SK-MEL-5 (cell line): ENCODE measurements at places on chromosomes 4 and X. TPM values are rescaled to one million over a fixed set of nuclear protein-coding genes. Genes with fewer than 3 reads are reported as not detected.

DNA sequence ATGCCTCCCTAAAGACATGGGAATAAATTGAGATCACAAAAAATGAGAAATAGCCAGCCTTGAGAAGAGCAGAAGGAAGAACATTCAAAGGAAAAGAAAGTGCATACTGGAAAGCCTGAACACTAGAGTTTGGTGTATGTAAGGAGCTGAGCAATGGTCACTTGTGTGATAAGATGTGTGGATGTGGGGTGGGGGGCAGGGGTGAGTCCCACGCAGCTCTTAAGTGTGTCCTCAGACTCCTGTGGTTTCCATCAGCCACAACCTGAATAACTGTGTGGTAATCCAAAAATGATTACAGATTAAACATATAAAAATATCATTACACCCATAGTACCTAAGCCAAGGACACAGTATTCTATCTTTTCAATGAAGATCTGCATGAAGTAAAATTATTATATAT, 59.9 kb downstream of the ELOVL6 start:
- no peak for DNase-seq

- DNase-seq, result no peak
These were observed 44.8 kb upstream of the CBR4 start for GRCh38 chr4:169054879-169055278.

DNA sequence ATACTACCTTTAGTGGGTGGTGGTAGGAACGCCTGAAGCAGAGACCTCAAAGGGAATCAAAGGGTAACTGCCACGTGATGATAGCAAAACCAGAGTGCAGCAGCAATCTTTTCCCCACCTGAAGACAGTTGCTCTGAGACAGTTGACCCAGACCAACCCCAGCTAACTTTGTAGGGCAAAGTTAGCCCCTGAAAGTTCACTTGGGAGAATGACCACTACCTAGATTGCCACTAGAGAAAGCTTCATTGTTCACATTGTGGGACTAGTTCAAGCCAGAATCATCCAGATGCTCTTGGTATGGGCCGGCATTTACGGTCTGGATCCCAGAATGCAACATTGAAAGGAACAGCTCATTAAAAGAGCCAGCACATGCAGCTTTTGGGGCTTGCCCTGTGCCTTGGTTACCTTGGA, 4.1 kb downstream of the SEPTIN6 start:
- DNase-seq, result no peak

DNA sequence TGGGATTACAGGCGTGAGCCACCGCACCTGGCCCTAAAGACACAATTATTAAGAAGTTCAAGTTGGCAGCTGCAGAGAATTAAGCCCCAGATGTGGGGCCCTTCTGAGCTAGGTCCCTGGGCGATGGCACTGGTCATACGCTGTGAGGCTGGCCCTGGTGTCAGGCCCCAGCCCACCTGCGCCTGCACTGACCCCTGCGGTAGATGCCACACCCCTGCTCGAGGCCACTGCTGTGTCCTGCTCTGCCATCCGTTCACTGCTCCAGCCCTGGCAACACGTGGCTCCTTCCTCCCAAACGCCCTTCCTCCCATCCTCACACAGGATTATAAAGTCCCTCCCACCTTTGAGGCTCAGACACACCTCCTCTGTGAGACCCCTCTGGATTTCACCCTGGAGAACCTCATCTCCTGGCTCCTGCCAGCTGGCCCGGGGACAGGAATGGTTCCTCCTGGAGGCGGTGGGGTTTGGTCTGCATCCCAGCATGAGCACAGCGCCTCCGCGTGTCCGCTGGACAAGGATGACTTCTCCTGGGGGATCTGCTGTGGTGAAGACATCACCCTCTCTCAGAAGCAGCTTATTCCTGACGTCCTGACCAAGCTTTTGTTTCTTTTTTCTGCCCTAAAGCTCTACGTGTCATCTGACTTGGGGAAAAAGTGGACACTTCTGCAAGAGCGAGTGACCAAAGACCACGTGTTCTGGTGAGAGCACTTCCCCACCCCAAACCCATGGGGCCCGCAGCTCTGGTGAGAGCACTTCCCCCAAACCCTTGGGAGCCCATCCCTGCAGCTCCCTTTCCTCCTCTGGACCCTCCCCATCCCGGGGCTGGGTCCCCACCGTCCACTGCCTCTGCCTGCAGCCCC, 219.0 kb upstream of the PSAPL1 start:
- DNase-seq, result peak; percentile 44

- DNase-seq, result peak; percentile 61
These were observed 49.6 kb downstream of the MAP7D2 start for GRCh38 chrX:20066968-20067708.

DNA sequence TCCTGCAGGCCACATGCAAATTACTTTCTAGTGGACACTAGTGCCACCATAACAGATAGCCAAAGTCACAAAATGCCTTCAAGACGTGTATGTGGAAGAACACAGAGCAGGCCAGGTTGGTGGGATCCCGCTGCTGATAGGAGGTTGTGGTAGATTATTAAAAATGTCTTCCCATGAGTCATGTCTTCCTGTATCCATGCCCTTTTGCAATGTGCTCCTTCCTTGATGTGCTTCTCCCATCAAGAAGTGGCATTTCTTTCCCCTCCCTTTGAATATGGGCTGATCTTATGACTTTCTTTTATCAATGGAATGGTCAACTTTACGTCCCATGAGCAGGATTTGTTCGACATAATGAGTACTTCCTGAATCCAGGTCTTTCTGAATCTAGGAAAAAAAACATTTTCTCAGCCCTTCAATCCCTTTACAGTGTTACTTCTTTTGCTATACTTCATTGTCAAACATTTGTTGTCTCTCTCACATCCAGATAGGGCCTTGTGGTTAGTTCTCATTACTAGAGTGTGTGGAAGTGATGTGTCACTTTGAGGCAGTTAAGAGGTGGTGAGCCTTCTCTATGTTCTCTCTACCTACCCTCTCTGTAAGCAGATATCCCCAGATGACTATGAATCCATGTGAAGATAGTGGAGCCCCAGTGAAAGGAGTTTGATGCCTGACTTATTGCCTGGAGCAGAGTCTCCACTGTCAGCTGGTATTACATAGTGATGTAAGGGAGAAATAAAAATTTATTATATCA, 519.2 kb upstream of the DIPK2B start:
- no peak for DNase-seq

GRCh38 chr4:93828995-93829819, 654 bp downstream of the ATOH1 start:
- DNase-seq, result no peak

DNA sequence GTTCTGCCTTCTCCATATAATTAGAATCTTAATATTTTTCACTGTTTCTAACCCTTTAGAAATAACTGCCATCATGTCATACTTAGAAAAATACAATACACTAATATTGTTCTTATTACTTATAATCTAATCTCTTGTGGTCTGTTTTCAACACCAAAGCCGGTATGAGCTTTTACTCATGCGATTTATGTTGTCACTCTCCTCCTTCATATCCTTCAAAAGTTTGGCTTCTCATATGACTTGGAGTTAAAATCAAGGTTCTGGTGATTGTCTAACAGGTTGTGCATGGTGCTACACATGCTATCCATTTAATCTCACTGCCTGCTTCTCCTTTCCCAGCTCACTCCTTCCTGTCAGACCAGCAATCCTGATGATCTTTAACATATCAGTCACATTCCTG, 1392.9 kb downstream of the ARAP2 start:
- DNase-seq, result no peak

DNA sequence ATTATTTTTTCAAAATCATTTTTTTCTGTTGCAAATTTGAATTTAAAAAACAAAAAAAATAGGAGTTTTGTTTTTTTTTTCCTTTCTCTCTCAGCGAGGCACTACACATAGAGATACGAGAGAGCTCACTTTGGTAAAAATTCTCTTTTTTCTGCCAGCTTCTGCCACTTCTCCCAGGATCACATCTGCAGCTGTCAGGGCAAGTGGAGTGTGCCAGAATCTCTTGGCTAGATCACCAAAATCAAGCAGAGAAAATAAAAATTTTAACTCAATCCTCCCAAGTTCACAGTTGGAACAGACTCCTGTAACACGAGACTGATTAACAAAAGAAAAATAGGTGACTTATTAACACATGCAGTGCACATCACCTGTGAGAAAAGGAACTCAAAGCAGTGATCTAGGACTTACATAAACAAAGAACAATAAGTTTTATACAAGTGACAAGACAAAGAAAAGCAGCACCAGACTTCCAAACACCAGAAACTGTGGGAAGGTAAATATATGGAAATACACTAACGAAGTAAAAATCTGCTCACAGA, 213.2 kb upstream of the ZFP42 start:
- DNase-seq, result no peak

Gene TAF7L
- total RNA-seq, result 1.1 and 3.0 TPM in 2 replicates

Gene NPFFR2
- not detected in 2 replicates for total RNA-seq

Gene SYP
- total RNA-seq, result 72.1 and 73.0 TPM in 2 replicates

Gene SPP1
- 1,280 and 1,422 TPM in 2 replicates for total RNA-seq
